ENCODE measurements at places on chromosomes 2 and 18.

- no peak for DNase-seq
These were observed 75.8 kb downstream of the UGGT1 start for GRCh38 chr2:128166746-128167353.

GRCh38 chr18:28109781-28110560 is 67.0 kb downstream of the CDH2 start:
- no peak for DNase-seq

GRCh38 chr2:158616480-158617000 is 159.8 kb downstream of the PKP4 start:
- DNase-seq: no peak

DNA sequence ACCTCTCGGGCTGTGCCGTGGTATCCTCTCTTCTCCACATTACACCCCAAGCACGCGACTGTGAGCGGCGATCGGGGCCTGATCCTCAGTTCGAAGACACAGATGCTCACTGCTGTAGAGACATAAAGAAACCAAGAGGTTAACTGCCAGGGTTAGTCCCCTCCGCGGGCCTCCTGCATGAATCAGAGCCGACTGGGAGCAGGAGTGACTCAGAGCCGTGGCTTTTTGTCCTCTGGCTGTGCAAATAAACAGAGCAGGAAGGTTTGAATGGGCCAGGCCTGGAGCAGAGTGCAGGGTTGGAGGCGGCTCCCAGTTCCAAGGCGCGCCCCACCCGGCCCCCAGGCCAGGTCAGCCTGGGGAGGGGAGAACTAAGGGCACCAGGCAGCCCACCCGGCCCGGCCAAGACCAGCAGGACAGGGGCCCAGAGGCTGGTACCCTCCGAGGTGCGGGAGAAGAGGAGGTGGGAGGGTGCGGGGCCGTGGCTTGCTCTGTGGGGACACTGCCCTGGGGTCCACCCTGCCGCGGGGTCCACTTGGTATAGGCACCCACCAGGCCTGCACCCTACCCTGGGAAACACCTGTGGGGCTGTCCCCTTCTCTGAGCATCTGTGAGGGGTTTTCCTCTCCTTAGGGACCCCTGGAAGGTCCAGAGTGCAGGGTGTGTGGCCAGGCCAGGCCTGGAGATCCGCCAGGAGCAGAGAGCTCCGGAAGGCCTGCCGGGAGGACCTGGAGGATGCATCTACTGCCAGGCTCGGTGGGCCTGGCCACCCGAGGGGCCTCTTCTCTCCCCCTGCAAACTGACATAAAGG is 16.5 kb downstream of the TWIST2 start:
- no peak for DNase-seq

- DNase-seq: no peak
These were observed 43.9 kb upstream of the STPG4 start for GRCh38 chr2:47198985-47199451.

All from stimulated activated CD4-positive, alpha-beta T cell treated with anti-CD3 and anti-CD28 coated beads, Interleukin-15, amount 100 ng/mL, for 1 hour (primary cell).